Thyroid gland (tissue), 4 donors: ENCODE measurements at places on chromosomes 1 and 21. TPM values are rescaled to one million over a fixed set of nuclear protein-coding genes. Genes with fewer than 3 reads are reported as not detected.

GRCh38 chr1:147654511-147654910, 15.8 kb downstream of the ACP6 start:
- H3K4me3 ChIP-seq = no peak overlapping the region
- peaks cover 14% of the 10 kb centered on the region for H3K36me3 ChIP-seq
- no peak overlapping the region for H3K27ac ChIP-seq
- peaks cover 28% of the 10 kb centered on the region for H3K4me1 ChIP-seq

- no peaks in the 10 kb centered on the region for H3K4me1 ChIP-seq
- H3K4me3 ChIP-seq = no peak overlapping the region
- DNase-seq = no peak
- H3K27me3 ChIP-seq = no peaks in the 10 kb centered on the region
- no peak overlapping the region for H3K27ac ChIP-seq
These were observed 1.0 kb upstream of the CD84 start for GRCh38 chr1:160580221-160580812.

OR2T4 gene
- total RNA-seq = not detected

GRCh38 chr1:85042413-85042812, 5.9 kb downstream of the MCOLN3 start:
- no peaks in the 10 kb centered on the region for H3K36me3 ChIP-seq
- no peak overlapping the region for H3K27ac ChIP-seq
- H3K27me3 ChIP-seq = no peaks in the 10 kb centered on the region
- H3K4me3 ChIP-seq = no peak overlapping the region

- DNase-seq = no peak
- H3K4me3 ChIP-seq = no peak overlapping the region
- no peaks in the 10 kb centered on the region for H3K36me3 ChIP-seq
- peak overlapping the region; percentile 93 for H3K27ac ChIP-seq
These were observed 1.1 kb downstream of the SGIP1 start for GRCh38 chr1:66535061-66535460.

NR1I3 gene
- total RNA-seq = not detected

DNA sequence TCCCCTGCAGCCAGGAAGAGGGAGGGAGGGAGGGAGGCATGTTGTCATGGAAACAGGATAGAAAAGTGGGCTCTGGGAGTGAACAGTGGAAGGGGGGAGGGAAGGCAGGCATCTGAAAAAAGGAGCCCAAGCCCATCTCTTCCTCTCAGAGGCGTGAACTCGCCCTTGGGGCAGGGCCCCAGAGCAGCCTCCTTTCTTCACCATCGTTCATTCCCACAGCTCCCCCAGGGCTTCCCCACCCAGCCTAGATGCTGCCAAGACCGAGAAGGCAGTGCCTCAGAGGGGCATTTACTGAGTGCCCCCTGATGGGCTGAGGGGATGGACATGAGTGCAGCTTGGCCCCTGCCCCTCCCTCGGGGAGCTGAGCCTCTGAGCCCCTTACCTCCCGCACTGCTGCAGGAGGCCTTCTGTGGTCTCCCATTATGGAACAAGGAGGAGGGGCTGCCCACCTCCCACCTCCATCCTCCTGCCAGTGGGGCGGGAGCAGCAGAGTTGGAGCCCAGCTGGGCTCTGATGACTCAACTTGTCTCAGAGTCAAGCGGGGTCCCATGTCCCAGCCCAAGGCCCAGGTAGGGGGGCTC, 39.1 kb upstream of the KIF21B start:
- peaks cover 4% of the 10 kb centered on the region for H3K4me1 ChIP-seq
- no peaks in the 10 kb centered on the region for H3K36me3 ChIP-seq
- H3K27me3 ChIP-seq = no peaks in the 10 kb centered on the region
- no peak for DNase-seq
- no peak overlapping the region for H3K4me3 ChIP-seq
- no peak overlapping the region for H3K27ac ChIP-seq

SLFNL1 gene
- 1.0 TPM for total RNA-seq

GRCh38 chr1:107669996-107670395, 295.0 kb downstream of the VAV3 start:
- H3K36me3 ChIP-seq = no peaks in the 10 kb centered on the region
- peaks cover 17% of the 10 kb centered on the region for H3K4me1 ChIP-seq
- no peak overlapping the region for H3K27ac ChIP-seq
- peak; percentile 92 for DNase-seq
- H3K27me3 ChIP-seq = no peaks in the 10 kb centered on the region
- no peak overlapping the region for H3K4me3 ChIP-seq

- no peaks in the 10 kb centered on the region for H3K27me3 ChIP-seq
- no peak overlapping the region for H3K4me3 ChIP-seq
- H3K36me3 ChIP-seq = no peaks in the 10 kb centered on the region
- no peak for DNase-seq
These were observed 472.3 kb upstream of the BRINP3 start for GRCh38 chr1:190949939-190950338.

DNA sequence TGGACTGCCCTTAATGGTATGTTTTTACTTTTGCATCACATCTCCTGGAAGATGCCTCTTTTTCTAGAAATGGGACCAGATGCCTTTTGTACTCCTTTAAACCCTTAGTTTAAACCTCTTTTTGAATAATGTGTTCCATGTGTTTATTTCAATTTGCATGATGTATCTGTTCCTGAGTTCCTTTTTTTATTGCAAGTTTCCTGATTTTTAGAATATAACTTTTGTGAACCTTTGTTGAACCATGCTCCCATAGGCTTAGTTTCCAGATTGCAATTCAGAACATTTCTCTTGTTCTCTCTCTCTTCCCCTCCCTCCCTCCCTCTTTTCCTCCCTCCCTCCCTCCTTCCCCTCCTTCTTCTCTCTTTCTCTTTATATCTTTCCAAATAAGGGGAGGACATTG, 81.9 kb downstream of the RGL1 start:
- H3K27me3 ChIP-seq = no peaks in the 10 kb centered on the region
- no peak for DNase-seq
- no peak overlapping the region for H3K4me3 ChIP-seq
- no peak overlapping the region for H3K27ac ChIP-seq
- H3K36me3 ChIP-seq = no peaks in the 10 kb centered on the region

- no peak for DNase-seq
- no peaks in the 10 kb centered on the region for H3K36me3 ChIP-seq
- no peak overlapping the region for H3K27ac ChIP-seq
These were observed 66.1 kb upstream of the PLA2G4A start for GRCh38 chr1:186762653-186763052.

TNNI3K gene
- not detected for total RNA-seq

DNA sequence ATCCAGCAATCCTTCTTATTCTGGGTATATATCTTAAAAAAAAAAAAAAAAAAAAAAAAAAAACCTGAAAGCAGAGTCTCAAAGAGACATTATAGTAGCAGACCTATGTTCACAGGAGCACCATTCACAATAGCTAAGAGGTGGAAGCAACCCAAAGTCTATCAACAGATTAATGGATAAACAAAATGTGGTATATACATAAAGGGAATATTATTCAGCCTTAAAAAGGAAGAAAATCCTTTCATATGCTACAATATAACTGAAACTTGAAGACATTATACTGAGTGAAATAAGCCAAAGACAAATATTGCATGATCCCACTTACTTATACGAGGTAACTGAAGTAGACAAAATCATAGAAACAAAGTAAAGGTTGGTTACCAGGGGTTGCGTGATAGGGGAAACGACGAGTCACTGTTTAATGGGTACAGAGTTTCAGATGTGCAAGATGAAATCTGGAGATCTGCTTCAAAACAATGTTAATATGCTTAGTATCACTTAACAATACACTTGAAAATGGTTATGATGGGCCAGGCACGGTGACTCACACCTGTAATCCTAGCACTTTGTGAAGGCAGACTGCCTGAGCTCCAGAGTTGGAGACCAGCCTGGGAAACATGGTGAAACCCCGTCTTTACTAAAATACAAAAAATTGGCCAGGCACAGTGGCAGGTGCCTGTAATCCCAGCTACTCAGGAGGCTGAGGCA, 29.5 kb downstream of the PIK3R3 start:
- H3K27ac ChIP-seq = no peak overlapping the region
- no peak for DNase-seq
- no peaks in the 10 kb centered on the region for H3K27me3 ChIP-seq
- no peak overlapping the region for H3K4me3 ChIP-seq
- no peaks in the 10 kb centered on the region for H3K4me1 ChIP-seq

CHD5 gene
- total RNA-seq = 0.94 TPM

GRCh38 chr1:58460469-58460868, 86.1 kb downstream of the OMA1 start:
- H3K27ac ChIP-seq = no peak overlapping the region
- H3K4me3 ChIP-seq = no peak overlapping the region
- H3K36me3 ChIP-seq = no peaks in the 10 kb centered on the region
- no peaks in the 10 kb centered on the region for H3K27me3 ChIP-seq

- DNase-seq = no peak
- H3K4me3 ChIP-seq = no peak overlapping the region
- peaks cover 25% of the 10 kb centered on the region for H3K4me1 ChIP-seq
- H3K36me3 ChIP-seq = no peaks in the 10 kb centered on the region
- no peak overlapping the region for H3K27ac ChIP-seq
These were observed 4.2 kb downstream of the VWA1 start for GRCh38 chr1:1439546-1440261.

- no peak overlapping the region for H3K4me3 ChIP-seq
- H3K27ac ChIP-seq = no peak overlapping the region
- H3K4me1 ChIP-seq = no peaks in the 10 kb centered on the region
These were observed 14.2 kb downstream of the TTC34 start for GRCh38 chr1:2787163-2787911.
